ENCODE measurements at places on chromosomes 1 and 21. TPM values are rescaled to one million over a fixed set of nuclear protein-coding genes. Genes with fewer than 3 reads are reported as not detected.

The ISG15 gene
- 41.7 TPM for total RNA-seq

The STXBP3 gene
- total RNA-seq: 71.4 TPM

The GBP1 gene
- 25.5 TPM for total RNA-seq

The OR14C36 gene
- not detected for total RNA-seq

The SPATA1 gene
- 3.8 TPM for total RNA-seq

The AVPR1B gene
- 1.9 TPM for total RNA-seq

The PRKCZ gene
- total RNA-seq: 38.9 TPM

The CLCA2 gene
- total RNA-seq: 0.51 TPM

The DEGS1 gene
- 22.7 TPM for total RNA-seq

The TSPEAR gene
- total RNA-seq: 0.28 TPM

The OR2T29 gene
- total RNA-seq: not detected

The VWA5B1 gene
- total RNA-seq: 0.16 TPM

The KCNJ9 gene
- total RNA-seq: 0.47 TPM

The A3GALT2 gene
- not detected for total RNA-seq

The CACNA1S gene
- not detected for total RNA-seq

The DCDC2B gene
- not detected for total RNA-seq

The PIGC gene
- 27.7 TPM for total RNA-seq

The SLAMF1 gene
- 1.1 TPM for total RNA-seq
